ENCODE measurements at places on chromosomes 7 and 10.

DNA sequence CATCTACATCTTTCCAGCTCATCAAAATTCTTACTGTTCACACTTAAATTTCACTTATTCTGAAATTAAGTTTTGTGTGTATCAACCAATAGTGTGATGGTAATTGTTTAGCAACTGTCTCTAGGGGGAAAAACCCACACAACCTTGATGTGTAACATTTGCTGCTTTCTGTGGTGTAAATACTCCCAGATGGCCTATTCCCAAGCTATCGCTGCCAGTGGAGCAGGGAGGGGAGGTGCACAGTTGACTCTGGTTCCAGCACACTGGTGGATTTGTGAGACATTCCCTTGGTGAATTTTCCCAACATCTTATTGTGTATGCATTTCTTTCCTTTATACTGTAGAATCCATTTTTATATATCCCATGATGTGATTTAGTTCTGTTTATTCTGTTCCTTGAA lies 275.9 kb upstream of the SHH start:
- DNase-seq = no peak

DNA sequence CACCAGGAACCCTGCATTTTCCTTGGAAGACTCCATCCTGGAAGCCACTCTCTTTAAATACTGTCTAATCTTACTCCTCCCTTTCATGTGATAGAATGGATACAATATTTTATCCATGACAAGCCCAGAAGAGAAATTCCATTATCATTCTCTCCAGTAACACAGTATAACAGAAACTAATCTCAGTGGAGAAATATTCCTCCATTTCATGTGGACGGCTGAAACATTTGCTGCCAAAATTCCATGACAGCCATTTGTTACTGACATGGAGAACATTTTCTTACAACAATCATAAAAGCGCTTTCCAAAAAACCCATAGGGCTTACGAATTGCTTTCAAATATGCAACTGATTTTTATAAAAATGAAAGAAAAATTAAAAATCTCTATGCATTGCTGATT lies 392.8 kb upstream of the KLF6 start:
- DNase-seq = no peak

- DNase-seq = no peak
Observed at GRCh38 chr7:104089612-104090011, 100.2 kb upstream of the RELN start.

DNA sequence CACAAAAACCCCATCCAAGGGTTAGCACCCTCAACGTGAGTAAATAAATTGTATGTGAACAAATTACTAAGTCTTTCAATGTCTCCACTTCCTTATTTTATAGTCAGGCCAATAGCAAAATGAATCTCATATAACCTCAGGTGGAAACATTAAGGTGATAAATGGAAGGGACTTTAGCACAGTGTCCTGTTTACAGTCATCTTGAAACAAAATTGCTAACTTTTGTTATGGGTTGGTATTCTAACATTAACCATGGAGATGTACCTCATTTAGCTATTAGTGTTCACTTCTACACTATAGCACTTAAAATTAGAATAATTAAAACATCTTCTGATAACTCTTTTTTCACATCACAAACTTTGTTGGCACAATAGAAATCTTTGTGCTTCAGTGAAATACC lies 255.8 kb upstream of the CNTNAP2 start:
- no peak for DNase-seq

DNA sequence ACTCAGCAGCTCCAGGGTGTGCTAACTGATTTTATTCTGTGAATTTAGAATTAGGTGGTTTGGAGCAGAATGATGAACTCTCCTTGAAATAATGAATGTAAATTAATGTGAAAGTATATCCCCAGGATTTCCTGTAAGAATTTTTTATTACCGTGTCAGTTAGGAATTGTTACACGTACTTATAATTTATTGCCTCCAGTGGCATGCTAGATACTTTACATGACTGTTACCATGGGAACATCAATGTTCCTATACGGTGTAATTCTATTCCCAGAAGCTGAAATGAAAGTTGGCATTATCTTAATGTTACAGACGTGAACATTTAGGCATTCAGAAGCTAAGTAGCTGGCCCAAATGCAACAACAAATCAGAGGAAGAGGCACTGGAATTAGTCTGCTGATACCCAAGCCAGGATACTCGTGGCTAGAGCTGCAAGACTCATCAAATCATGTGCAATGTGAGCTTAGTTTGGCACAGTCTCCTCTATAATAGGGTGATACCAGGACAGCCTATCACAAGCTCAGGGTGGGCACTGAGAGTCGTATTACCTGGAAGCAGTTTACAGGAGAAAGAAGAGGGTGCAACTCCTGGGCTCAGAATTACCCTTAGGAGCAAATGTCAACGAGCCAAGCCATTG lies 30.0 kb upstream of the PRKAR2B start:
- DNase-seq = no peak

GRCh38 chr7:28748346-28748745 lies 209.8 kb downstream of the TRIL start:
- no peak for DNase-seq

DNA sequence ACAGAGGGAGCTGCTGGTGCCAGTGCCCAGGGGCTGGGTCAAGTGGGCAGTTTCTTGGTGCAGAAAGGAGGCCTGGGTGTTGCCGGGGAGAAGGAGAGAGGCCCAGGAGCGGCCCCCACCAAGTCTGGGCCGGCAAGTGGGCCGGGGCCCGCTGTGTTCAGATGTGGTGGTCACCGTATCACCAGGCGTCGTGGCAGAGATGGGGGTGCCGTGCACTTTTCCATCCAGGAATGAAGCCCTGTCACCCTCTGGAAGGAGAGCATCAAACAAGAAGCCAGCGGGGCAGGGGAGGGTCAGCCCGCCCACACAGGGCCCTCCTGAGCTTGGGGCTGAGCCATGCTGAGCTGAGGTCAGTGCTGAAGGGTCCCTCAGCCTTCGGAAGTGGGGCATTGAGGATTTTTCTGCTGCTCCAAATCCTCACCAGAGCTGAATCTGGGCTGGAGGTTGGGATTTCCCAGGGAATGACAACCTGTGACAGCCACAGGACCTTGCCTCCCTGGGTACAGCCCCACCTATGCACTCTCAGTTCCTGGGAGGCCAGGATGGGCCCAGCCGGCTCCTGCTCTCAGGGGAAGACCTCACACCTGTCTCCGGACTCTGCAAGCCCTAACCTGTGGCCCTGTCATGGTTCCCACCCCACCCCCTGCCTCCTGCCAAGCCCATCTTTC lies 27.9 kb upstream of the INPP5A start:
- no peak for DNase-seq

DNA sequence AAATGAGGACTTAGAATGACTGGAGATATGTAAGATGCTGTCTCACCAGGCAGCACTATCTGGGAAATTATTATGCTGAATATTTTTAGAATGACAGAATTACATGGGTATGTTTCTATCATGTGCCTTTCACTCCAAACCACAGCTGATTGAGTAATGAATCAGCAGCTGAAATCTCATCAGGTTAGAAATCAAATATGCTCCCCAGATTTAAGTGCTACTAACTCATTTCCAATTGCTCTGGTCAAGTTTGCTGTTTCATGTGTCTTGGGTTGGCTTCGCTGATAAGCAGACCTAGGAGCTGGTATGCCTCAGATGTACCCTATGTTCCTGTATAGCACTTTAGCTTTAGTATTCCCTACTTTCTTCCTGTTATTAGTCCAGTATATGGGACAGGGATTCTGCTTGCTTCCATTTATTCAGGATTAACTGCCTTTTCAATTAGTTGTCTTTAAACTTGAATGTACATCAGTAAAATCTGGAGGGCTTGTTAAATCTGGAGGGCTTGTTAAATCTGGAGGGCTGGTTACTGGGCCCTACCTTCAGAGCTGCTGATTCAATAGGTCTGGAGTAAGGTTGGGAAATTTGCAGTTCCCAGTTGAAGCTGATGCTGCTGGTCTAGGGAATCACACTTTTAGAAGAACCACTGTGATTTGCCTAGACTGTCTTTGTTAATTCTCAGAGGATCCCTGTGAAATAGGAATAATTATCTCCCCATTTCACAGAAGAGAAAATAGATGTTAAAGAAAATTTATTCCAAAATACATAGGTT lies 172.9 kb downstream of the DKK1 start:
- no peak for DNase-seq

DNA sequence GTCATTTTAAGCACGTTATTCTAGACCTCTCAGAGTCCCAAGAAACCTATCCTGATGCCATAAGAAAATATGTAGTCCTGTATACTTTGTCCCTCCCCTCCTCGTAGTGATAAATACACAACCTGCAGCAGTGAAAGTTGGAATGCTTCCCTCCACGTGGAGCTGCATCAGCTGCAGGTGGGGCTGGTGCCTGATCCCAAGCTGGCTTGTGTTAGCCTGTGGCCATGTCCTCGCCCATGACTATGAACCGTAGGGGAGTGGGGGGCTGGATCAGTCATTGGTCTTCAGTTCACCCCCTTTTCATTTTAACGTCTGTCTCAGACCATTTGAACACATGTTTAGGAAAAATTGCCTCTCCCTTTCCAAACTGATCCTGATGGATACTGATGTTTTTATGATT lies 171.4 kb upstream of the HABP2 start:
- DNase-seq = no peak

- DNase-seq = no peak
Observed at GRCh38 chr10:31055573-31056251, 24.0 kb upstream of the ZNF438 start.

- DNase-seq = no peak
Observed at GRCh38 chr7:27636326-27637006, 26.2 kb downstream of the HIBADH start.

- no peak for DNase-seq
Observed at GRCh38 chr10:119283818-119284217, 76.4 kb downstream of the GRK5 start.

DNA sequence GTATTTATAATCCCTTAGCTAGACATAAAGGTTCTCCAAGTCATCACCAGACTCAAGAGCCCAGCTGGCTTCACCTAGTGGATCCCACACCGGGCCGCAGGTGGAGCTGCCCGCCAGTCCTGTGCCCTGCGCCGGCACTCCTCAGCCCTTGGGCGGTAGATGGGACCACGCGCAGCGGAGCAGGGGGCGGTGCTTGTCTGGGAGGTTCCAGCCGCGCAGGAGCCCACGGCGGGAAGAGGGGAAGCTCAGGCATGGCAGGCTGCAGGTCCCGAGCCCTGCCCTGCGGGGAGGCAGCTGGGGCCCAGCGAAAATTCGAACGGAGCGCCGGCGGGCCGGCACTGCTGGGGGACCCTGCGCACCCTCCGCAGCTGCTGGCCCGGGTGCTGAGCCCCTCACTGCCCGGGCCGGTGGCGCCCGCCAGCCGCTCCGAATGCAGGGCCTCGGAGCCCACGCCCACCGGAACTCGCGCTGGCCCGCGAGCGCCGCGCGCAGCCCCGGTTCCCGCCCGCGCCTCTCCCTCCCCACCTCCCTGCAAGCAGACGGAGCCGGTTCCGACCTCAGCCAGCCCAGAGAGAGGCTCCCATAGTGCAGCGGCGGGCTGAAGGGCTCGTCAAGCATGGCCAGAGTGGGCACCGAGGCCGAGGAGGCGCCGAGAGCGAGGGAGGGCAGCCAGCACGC lies 675.6 kb downstream of the REEP3 start:
- no peak for DNase-seq

- no peak for DNase-seq
Observed at GRCh38 chr10:98296524-98296923, 28.5 kb upstream of the LOXL4 start.
